ENCODE measurements at places on chromosomes 1 and 21.

DNA sequence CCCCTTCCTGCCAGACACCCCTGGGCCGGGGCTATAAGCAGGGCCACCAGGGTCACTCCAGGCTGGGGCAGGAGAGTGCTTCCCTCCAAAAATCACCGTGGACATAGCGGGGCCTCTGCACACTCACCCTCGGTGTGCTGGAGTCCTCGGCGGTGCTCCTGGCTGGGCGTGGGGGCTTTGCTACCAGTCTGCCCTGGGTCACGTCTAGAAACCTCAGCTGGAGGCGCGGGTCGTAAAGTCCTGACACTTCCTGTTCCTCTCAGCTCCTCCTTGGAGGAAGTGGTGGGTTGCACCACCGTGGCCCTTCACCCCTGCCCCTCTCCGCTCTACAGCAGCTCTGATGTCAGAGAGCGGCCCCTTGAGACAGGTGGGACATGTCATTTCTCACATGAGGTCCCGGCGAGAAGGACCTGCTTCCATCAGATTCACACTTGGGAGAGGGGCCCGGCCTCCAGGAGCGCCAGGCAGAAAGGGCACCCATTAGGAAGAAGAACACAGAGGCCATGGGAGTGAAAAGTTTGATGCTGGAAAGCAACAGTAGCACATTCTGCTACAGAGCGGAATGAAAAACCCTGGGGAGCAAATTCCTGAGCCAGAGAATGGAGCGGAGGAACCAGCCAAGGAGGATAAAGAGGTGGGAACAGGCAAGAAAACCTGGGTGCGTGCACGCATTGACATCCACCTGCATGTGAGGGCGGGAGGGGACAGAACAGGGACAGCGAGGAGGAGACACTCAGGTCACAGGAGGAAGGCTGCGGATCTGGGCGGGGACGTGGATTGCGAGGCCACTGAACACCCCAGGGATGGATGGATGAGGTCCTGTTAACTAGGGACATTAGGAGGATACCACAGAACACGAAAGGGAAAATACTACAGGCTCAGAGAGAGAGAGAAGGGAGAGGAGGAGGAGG is at the start of gene ITGB2:
Gene ITGB2 (minus strand): TSS at position 206 of the 911 bp plus-strand sequence. CDS start 10,117 bp downstream, outside the sequence.
- DNase-seq: no peak

DNA sequence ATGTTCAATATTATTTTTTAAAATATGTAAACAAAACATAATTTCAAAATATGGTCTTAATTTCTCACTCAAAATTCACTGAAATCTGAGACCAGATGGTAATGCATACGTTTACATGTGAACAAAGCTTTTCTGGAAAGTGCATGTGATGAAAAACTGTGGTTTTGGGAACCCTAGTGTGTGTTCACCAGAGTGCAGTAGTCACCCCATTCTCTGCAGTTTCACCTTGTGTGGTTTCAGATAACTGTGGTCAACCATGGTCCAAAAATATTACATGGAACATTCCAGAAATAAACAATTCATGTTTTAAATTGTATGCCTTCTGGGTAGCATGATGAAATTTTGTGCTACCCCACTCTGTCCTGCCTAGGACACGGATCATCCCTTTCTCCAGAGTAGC is 2021.9 kb downstream of the MRPL39 start:
- no peak for DNase-seq

DNA sequence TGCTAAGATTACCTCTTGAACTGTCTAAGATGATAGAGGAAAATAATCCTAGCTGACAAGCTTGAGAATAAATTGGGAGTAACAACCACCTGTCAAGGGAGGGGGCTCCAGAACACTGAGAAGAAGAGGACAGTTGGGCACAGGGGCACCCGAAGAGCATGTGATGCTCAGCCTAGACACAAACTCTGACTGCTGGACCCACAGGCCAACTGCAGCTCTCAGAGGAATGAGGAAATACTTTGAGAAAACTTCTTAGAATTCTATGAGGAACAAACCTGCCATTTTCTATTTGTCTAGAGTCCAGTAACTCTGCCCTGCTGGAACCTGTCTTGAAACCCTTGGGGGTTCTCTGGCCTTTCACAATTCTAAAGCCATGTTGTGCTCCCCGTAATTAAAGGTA is 124.1 kb upstream of the KCNK2 start:
- no peak for DNase-seq

GRCh38 chr1:28744184-28744583 is 7.4 kb downstream of the YTHDF2 start:
- no peak for DNase-seq

DNA sequence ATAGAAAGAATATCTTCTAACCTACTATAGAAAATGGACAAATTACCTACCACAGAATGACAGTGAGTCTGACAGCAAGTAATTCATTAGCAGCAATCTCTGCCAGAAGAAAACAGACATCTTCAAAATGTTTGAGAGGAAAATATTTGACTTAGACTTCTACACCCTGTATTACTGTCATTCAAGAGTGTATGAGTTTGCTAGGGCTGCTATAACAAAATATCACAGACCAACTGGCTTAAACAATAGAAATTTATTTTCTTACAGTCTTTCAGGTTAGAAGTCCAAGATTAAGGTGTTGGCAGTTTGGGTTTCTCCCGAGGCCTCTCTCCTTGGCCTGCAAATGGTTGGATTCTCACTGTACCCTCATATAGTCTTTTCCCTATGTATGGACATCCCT is 52.9 kb upstream of the FGGY start:
- no peak for DNase-seq

GRCh38 chr1:58829866-58830265 is 46.0 kb upstream of the JUN start:
- DNase-seq: no peak

DNA sequence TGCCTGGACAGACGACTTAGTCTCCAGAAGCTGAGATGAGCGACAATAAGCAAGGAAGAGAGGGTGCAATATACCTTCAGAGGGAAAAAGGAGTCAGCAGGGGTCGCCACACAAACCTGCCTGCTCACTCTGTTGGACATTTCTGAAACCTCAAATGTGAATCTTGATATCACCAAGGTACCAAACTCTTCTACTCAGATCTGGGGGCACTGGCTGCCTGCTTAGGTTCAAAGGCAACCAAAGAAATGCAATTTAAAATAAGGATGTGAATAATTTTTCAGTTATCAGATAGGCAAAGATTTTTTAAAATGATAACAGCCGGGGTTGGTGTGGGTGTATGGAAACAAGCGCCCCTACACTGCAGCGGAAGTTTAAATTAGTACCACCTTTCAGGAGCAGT is 164.2 kb downstream of the HIVEP3 start:
- DNase-seq: no peak
